ENCODE measurements at places on chromosomes 6 and 20.

- peak; percentile 33 for DNase-seq
Observed at GRCh38 chr6:41939176-41939847, 2.3 kb downstream of the CCND3 start.

DNA sequence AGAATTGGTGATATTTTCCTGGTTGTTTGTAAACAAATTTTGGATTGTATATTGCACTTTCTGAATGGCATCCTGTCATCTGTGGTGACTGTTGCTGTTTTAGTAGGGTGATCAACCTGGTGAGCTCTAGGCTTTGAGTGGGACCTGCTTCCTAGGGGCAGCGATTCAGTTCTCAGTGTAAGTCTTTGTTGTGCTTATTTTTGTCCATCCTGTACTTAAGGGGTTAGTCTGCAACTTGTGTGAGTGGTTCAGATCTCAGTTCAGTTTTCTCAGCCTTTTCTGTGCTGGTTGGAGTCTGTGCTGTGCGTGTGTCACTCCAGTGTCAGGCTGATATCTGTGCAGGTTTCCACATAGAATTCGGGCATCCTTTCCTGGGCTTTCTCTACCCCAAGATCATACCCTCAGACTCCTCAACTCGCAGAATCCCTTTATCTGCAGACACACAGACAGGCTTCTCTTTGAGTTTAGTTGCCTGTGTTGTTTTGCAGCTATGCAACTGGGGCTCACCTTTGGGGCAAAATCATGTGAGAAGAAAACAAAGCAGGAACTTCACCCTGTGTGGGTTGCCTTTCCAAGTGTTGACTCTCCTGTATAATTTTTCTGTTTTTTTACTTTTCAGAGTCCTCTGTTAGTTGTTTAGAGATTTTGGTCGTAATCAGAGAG, 177.7 kb downstream of the FARS2 start:
- no peak for DNase-seq

DNA sequence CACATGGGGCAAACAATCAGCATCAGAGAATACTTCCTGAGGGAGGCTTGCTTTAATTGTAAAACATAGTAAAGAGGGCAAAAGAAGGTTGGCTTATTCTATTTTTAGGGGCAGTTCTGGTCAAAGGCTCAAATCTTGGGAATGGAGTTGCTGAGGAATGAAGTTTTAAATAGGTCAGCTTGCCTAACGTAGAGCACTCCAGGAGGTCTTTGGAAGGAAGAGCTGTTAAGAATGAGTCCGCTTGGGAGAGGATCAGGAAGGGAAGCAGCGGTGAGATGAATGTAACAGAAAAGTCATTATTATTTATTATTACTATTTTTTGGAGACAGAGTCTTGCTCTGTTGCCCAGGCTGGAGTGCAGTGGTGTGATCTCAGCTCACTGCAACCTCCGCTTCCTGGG, 108.7 kb downstream of the ZFAND3 start:
- DNase-seq: no peak

GRCh38 chr6:108948181-108948661, 100.0 kb downstream of the ARMC2 start:
- DNase-seq: no peak
